NCI-H1417 treated with DMSO at 0.1 percent for 48 hours (cell line): ENCODE measurements at places on chromosomes 4 and X.

- DNase-seq: no peak
Observed at GRCh38 chr4:98528882-98529281, 129.5 kb downstream of the TSPAN5 start.

DNA sequence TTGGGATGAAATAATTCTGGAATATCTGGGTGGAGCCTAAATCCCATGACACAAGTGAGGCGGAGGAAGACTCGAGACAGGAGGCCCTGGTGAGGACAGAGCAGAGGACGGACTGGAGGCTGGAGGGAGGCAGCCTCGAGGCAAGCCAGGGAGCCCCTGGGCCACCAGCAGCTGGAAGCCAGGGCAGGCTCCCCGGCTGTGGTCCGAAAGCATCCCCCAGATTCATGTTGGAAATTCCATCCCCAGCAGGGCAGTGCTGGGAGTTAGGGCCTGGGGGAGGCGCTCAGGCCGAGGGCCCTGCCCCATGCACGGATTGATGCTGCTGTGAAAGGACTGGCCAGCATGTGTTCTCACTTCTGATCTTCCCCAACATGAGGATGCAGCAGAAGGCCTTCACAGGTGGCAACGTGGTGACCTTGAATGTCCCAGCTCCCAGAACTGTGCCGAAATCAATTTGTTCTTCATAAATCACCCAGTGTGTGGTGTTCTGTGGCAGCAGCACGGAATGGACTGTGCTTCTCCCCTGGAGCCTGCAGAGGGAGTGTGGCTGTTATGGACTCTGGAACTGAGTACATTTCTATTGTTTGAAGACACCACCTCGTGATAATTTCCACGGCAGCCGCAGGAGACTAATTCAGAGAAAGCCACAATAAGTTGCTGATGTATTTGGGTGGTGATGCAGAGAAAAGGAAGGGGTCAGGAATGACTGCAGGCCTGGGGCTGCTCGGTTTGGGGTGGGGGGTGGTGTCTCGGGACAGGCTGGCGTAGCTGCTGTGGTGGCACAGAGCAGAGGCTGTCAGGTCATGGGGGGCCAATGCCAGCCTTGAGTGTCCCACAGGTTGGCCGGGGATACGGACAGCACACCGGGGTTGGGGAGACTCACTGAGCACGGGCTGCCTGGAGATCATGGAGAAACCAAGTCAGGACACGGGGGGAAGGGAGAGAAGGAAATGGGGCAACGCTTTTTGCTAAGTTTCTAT is 56.9 kb downstream of the PCGF3 start:
- DNase-seq: no peak

DNA sequence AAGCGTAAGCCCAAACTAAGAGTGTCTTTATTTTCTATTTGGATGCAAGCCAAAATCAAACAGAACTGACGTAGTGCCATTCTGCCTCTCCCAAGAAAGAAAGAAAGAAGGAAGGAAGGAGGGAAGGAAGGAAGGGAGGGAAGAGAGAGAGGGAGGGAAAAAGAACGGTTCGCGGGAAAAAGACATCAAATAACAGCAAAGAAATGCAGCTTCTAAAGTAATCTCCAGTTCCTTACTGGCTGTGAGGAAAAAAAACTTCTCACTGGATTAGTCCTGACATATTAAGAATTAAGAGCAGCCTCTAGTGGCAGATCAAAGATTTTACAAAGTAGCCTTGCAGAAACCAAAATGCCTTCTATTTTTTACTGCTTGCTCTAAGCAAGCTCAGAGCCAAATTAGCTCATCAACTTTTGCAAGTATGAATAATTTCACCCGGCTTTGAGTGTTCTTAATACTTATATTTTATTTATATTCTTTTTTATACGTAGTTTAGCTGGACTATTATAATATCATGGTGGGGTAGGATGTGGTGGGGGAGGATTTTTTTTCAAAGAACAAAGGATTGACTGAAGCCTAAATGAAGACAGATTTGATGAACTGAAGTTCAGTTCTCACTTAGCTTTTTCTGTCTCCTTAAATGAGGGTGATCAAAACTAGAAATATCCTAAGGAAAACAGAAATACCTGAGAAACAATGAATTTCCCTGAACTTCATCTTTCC is 36.6 kb downstream of the PITX2 start:
- no peak for DNase-seq

GRCh38 chr4:14958436-14958835 is 43.8 kb upstream of the CPEB2 start:
- no peak for DNase-seq

- no peak for DNase-seq
Observed at GRCh38 chrX:150202641-150203247, 160.4 kb upstream of the MAMLD1 start.

GRCh38 chr4:172141025-172141424 is 327.8 kb downstream of the GALNTL6 start:
- no peak for DNase-seq

GRCh38 chr4:73944061-73944875 is 37.6 kb downstream of the PF4 start:
- no peak for DNase-seq

DNA sequence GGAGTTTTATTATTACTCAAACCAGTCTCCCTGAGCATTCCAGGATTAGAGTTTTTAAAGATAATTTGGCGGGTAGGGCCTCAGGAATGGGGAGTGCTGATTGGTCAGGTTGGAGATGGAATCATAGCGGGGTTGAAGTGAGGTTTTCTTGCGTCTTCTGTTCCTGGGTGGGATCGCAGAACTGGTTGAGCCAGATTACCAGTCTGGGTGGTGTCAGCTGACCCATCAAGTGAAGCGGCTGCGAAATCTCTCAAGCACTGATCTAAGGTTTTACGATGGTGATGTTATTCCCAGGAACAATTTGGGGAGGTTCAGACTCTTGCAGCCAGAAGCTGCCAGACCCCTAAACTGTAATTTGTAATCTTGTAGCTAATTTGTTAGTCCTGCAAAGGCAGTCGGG is 25.1 kb upstream of the SETD7 start:
- DNase-seq: no peak

DNA sequence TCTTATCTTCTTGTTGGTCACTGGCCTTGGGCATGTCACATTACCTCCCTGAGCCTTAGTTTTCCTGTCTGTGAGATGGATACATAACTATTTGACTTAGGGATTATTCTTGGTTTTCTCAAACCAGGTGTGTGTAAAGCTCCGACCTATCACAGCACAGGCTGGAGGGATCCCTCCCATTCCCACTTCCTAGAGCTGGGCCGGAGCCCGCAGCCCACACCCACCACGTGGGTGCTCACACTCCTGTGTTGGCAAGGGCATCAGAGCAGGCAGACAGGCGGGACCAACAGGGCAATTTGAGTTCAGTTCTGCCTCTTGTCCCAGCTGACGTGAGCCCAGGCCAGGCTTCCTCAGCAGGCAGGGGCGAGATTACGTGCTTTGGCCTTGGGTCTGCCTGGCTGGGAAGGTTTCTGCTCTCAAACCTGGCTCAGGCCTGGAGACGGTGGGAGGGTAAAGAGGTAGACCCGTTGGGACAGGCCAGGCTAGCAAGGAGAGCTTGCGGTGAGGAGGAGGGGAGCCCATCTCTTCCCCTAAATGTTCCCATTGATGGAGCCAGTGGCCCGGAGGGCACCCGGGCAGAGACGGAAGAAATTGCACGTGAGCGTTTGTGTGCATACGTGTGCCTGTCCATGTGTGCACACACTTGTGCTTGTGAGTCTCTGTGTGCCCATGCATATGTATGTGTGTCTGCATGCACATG is 734 bp upstream of the SH3TC1 start:
- DNase-seq: no peak

DNA sequence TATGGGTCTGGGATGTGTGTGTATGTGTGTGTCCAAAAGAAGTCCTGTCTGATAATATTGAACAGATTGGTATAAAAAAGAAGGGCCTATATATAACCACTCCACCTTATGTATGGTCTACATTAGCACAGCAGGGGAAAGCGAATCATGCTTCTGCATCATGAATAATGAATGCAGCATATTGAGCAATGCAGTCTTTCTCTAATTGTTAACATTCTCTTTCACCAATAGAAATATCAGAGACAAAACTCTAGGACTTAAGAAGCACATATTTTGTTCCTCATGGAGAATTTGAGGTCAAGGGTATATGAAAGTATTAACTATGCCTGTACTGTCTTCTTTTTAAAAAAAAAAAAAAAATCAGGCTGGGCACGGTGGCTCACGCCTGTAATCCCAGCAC is 264.3 kb upstream of the NOCT start:
- no peak for DNase-seq

DNA sequence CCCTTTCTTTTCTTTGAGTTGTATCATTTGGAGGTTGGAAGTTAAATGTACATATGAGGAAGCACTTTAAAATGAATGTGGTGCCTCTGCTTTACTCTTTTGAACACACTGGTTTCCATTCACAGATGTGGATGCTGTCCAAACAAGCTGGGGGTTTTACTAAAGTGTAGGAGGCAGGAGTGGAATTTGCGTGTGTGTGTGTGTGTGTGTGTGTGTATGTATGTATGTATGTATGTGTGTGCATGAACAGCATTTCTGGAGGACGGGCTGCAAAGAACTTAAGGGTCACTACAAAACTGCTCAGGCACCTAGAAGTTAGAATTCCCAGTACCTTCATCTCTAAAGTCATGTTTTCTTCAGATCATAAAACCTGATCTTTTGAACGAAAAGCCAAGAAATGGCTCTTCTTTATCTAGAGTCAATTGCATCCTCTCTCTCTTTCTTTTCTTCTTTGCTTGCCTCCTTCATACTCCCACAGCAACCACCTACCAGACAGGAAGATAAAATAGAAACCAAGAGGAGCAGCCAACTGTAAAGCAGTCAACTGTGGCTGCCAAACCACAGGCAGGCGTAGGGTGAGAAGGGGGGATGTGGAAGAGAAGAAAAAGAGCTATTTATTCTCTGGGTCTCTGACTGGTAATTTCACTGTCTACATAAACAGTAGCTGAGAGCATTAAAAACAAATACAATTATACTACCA is 177.0 kb upstream of the RASGEF1B start:
- no peak for DNase-seq

GRCh38 chrX:122790376-122791095 is 393.5 kb upstream of the GRIA3 start:
- DNase-seq: no peak

DNA sequence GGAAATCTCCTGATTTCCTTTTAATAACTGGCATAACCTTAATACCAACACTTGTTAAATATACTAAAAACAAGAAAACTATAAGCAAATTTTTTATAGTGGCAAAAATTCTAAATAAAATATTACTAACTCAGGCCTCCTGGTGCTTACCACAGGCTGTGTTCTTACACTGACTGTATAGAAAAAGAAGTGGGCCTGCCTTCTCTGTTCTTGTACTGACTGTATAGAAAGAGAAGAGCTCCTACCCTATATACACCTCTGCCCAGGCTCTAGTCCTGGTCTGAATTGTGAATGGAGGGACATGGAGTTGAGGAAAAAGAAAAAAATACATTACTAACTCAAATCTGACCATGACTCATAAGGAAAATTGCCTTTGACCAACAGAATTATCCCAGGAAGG is 7.5 kb downstream of the ZNF41 start:
- DNase-seq: no peak

DNA sequence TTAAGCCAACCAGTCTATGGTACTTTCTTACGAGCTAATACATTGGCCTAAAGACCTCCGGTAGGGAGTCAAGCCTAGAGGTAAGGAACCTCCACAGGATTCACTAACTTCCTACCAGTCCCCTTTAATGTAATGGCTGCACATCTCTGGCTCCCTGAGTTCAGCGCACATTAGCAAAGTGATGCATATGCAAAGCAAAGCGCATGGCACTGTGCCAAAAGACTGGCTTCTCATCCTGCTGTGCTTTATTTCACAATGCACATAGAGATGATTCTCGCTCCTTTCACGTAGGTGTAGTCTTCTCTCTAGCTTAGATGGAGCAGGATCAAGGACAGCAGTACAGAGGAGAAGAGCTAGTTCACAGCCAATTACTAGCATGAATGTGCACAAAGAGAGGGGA is 14.6 kb upstream of the CLTRN start:
- no peak for DNase-seq

DNA sequence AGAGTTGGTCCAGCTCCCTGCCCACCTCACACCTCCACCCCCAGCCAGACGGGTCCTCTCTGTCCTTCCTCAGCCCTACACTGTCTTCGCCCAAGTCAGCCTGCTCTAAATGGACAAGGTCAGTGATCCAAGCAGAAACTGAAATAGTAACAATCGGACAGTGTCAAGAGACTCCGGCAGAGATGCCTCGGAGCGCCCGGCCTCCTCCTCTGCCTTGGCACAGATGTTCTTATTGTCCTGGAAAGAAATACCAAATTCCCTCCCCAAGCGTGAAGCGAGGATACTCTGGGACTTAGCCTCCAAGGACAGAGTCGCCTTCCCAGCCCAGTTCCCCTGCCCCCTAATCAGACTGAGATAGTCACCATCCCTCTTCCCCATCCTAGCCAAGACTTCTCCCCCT is 28.5 kb downstream of the UTP14A start:
- no peak for DNase-seq

DNA sequence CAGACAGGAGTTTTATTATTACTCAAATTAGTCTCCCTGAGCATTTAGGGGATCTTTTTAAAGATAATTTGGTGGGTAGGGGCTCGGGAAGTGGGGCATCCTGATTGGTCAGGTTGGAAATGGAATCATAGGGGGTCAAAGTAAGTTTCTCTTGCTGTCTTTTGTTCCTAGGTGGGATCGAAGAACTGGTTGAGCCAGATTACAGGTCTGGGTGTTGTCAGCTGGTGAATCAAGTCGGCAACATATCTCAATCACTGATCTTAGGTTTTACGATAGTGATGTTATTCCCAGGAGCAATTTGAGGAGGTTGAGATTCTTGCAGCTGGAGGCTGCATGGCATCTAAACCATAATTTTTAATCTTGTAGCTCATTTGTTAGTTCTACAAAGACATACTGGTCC is 629.5 kb upstream of the AMOT start:
- no peak for DNase-seq

DNA sequence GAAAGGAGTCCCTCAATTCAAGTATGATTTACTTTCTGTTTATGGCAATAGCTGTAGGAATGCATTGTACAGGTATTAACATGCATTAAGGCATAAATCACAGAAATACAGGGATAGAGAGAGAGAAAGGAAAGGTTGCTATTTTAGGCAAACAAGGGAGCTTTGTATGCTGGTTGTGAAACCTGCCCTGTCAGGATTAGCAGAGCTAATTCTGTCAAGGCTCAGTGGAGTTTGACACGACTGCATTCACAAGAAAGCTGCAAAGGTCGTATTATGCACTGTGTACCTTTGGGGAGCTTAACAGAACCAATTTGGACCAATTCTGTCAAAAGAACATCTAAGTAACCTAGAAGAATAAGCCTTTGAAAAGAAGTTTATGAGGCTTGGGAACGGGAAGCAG is 239.3 kb downstream of the GRIA2 start:
- no peak for DNase-seq

DNA sequence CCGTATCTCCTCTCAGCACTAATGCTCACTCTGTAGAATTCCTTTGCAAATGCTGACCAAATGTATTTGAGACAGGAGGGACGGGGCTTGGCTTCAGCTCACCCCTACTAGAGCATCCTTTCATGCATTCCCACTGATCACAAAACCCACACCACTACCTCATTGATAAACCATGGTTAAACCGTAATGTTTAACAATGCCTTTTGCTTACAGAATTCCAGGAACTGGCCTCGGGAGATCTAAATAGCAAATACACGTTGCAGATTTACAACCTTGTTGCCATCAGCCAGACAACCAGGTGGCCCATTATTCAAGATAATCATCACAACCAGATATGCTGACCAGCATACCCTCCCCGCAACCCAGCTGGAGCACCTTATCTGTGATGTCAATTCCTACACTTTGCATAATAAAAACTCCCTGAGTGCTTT is 391.9 kb downstream of the KCTD8 start:
- DNase-seq: no peak

GRCh38 chr4:127445471-127445870 is 187.3 kb upstream of the INTU start:
- no peak for DNase-seq
